ENCODE measurements at places on chromosomes 5 and 9. TPM values are rescaled to one million over a fixed set of nuclear protein-coding genes. Genes with fewer than 3 reads are reported as not detected.

GRCh38 chr9:11653867-11654266 is 1039.3 kb upstream of the TYRP1 start:
- no peak for DNase-seq

DNA sequence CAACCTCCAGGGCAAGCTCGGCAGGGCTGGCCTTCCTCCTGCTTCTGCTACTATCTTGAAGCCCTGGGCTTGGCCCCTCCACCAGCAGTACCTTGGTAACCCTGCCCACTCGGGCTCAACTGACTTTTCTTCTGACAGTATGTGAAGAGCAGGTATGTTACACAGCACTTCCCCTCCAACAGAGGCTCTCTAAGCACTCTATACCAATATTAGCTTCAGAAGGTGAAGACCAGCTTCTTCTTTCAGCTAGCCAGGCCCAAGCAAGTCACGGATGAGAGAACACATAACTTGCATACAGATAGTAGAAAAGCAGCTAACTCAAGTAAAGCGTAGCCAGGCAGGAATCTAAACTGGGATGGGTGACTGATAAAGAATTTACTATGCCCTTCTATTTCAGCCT is 64.3 kb downstream of the FEM1C start:
- DNase-seq, result no peak

DNA sequence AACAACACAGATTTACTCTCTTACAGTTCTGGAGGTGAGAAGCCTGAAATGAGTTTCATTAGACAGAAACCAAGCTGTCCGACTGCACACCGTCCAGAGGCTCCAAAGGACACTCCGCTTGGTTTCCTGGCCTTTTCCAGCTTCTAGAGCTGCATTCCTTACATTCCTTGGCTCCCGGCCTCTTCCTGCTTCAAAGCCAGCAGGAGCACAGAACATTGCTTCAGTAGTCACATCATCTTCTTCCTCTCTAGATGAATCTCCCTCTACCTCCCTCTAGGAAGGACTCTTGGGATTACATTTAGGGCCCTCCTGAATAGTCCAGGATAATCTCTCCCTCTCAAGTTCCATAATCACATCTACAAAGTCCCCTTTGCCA is 213.3 kb downstream of the CDK5RAP2 start:
- no peak for DNase-seq

- DNase-seq, result no peak
Observed at GRCh38 chr5:43563321-43563720, 6.4 kb upstream of the PAIP1 start.

- DNase-seq, result no peak
Observed at GRCh38 chr9:18274693-18275092, 199.3 kb upstream of the ADAMTSL1 start.

- peak; percentile 24 for DNase-seq
Observed at GRCh38 chr5:164119806-164120447, 614.5 kb downstream of the MAT2B start.

DNA sequence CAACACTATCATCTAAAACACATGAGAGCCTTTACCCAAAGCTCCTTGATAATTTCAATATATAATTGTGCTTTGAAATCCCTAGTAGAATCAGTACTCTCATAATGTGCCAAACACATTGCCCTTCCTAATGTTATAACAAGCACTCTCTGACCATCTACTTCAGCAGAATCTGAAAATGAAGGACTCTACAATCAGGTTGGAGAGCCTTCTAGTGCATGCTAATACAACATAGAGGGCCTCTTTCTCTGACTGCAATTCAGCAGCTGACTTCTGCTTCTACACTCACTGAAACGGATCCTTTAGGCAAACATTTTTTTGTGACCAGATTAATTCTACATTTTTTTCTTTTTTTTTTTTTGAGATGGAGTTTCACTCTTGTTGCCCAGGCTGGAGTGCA is 155.6 kb downstream of the EPB41L4A start:
- DNase-seq, result no peak

GRCh38 chr5:158626718-158627117 is 473.0 kb downstream of the EBF1 start:
- no peak for DNase-seq

DNA sequence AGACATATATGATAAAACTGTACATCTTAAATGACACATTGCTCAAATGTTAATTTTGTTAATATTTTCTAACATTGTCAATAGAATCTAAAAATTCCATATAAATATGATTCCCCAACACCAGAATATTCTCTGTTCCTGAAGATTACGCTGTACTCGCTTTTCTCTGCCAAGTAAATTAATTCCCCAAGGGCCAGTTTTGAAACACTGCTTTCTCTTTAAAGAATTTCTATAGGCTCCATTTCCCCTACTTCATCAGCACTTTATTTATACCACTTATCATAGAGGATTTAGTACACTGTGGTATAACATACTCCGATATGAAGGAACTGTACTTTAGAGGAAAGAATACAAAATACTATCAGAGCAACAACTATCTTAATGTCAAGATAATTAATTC is 101.4 kb upstream of the ACOT12 start:
- no peak for DNase-seq

DNA sequence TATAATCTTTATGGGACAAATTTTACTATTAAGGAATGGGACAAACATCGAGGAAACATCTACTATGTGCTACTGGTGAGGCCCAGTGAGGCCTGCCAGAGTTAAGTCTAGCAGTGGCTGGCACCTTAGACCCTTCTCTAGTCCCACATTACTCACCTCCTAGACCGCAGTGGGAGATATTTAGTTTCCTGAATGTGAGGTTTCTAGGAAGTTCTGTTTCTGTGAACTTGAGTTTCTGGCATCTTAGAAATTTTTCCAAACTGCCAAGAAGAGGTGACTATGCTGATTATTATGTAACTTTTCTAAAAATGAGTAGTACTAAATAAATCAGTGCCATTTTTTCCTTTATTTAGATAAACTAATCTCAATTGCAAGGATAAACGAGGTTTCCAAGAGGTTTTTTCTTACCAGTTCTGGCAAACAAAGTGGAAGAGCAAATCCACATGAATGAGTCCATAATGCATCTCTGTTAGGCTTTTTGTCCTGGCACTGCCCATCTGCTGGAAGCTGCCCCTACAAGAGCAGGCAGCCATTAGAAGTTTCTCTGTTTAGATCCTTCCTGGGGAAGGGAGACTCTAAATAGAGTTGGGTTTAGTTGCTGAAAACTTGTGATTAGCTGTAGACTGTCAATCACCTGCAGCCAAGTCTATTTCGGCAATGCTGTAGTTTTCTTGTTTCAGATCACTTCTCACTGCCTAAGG is 348.7 kb downstream of the MAN2A1 start:
- no peak for DNase-seq

GRCh38 chr9:95333426-95333825 is 15.9 kb upstream of the FANCC start:
- no peak for DNase-seq

GRCh38 chr5:136750224-136750862 is 385.0 kb upstream of the TRPC7 start:
- DNase-seq, result no peak

The RHOBTB3 gene
- 78.0 TPM for polyA plus RNA-seq

The NKD2 gene
- 15.6 TPM for polyA plus RNA-seq

The PCDHA12 gene
- 0.23 TPM for polyA plus RNA-seq

The ELP1 gene
- 52.3 TPM for polyA plus RNA-seq

The PCDHGA10 gene
- polyA plus RNA-seq, result 3.7 TPM

The SLC6A3 gene
- 0.60 TPM for polyA plus RNA-seq

Measured in left kidney (tissue), 8 donors.